Cardiac septum (tissue), 1 donor: ENCODE measurements at places on chromosomes 12 and 14. TPM values are rescaled to one million over a fixed set of nuclear protein-coding genes. Genes with fewer than 3 reads are reported as not detected.

TPH2 gene
- total RNA-seq: not detected

HOXC9 gene
- not detected for total RNA-seq

GPR137C gene
- 1.5 TPM for total RNA-seq

IL22 gene
- not detected for total RNA-seq

PIWIL1 gene
- total RNA-seq: not detected

MYH7 gene
- total RNA-seq: 13,582 TPM

KRT74 gene
- not detected for total RNA-seq

CCDC175 gene
- not detected for total RNA-seq

PAX9 gene
- not detected for total RNA-seq

- DNase-seq: no peak
Observed at GRCh38 chr12:116325336-116325664, 47.8 kb upstream of the MED13L start.

DNA sequence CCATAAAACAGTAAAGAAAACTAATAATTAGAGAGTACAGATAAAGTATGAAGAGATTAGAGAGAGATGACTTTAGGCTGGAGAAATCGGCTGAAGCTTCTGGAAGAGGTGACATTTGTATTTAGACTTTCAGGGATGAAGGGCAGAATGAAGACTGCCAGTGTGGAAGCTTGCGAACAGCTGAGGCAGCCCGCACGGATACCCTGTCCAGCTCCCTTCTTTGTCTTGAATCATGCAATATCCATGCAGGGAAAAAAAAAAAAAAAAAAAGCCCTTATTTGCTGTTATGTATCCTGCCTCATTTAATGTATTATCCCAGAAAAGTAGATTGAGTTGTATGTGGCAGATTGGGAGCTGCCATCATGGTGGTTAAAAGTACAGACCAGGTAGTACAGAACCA is 331.8 kb downstream of the ZFP36L1 start:
- DNase-seq: no peak

DNA sequence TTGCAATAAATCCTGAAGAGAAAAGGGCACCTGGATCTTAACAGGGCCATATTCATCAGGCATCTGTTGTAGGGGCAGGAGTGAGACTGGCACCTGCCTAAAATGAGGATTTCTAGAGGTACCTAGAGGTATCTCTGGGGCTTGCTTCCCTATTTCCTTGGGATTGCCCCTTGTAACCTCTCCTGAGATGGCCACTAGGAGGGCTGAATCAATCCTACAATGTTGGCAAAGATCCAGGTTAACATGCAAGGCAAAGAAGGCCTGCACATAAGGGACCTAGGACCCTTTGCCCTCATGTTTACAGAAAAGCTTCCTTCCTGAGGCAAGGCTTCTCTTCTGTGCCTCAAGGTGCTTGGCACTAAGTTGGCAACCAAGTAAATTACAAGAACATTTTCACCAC is 25.8 kb upstream of the CLEC4E start:
- no peak for DNase-seq

GRCh38 chr12:2256915-2257314 is 204.1 kb downstream of the CACNA1C start:
- DNase-seq: peak; percentile 70

DNA sequence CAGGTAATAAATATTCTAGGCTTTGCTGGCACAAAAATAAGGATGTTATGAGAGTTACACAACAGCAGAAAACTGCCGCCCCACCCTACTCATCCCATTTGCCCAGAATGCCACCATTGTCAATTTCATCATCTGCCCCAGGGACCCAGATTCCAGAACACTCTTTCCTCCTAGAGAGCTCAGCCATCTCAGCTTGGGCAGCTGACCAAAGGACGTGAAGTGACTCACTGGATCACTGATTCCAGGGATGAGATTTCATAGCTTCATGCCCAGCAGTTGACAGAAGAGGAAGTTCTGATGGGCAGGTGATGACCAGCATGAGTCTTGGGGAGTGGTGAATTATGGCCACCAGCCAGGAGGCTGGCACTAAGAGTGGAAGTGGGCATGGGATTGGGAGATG is 450.3 kb downstream of the RMST start:
- DNase-seq: no peak

- DNase-seq: no peak
Observed at GRCh38 chr12:22121224-22121623, 75.2 kb downstream of the CMAS start.

- no peak for DNase-seq
Observed at GRCh38 chr14:32038876-32039275, 38.2 kb upstream of the ARHGAP5 start.

GRCh38 chr12:131683266-131684014 is 27.4 kb upstream of the SFSWAP start:
- DNase-seq: no peak

DNA sequence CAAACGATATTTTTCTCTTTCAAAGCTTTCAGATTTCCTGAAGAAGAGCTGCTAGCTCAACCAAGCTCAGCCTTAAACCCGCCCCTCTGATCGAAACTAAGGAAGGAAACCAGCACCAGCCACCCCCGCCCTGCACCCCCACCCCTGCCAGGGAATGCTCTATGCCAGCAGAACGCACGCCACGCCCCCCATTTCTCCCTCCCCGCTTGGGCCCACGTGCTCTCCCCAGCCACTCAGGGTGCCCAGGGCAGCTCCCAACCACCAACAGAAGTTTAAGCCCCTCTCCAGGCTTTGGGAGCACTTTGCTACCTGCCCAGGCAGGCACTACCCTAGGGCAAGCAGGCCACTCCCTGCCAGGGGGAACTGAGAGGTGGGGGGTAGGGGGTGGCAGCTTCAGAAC is 18.8 kb upstream of the KRT78 start:
- DNase-seq: no peak

- DNase-seq: no peak
Observed at GRCh38 chr14:77364146-77364545, 12.7 kb downstream of the TMED8 start.

GRCh38 chr14:56487090-56487667 is 92.4 kb upstream of the TMEM260 start:
- no peak for DNase-seq

- no peak for DNase-seq
Observed at GRCh38 chr14:72558721-72559120, 335.2 kb downstream of the DPF3 start.

DNA sequence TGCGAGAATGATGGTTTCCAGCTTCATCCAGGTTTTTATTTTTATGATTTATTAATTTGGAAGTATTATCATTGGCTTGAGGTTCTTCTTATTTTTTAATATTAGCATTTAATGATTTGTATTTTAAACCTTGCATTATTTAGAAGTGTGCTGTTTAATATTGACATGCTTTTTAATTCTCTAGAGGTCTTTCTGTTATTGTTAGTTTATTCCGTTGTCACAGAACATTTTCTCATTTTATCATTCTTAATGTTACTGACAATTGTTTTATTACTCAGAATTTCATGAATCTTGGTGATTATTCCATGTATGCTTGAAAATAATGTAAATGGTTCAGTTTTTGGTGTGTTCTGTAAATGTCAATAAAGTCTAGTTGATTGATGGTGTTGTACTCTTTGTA is 463.5 kb upstream of the NOVA1 start:
- no peak for DNase-seq

DNA sequence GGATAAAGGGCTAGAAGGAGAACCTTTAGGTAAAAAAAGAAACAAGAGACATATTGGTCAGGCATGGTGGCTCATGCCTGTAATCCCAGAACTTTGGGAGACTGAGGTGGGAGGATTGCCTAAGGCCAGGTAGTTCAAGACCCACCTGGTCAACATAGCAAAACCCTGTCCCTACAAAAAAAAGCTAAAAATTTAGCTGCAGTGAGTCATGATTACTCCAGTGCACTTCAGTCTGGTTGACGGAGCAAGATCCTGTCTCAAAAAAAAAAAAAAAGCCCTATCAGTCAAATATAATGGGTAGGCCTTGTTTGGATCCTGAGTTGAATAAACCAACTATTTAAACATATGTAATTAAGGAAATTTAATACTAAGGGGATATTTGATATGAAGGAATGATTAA is 54.2 kb downstream of the PPP1R36 start:
- no peak for DNase-seq

DNA sequence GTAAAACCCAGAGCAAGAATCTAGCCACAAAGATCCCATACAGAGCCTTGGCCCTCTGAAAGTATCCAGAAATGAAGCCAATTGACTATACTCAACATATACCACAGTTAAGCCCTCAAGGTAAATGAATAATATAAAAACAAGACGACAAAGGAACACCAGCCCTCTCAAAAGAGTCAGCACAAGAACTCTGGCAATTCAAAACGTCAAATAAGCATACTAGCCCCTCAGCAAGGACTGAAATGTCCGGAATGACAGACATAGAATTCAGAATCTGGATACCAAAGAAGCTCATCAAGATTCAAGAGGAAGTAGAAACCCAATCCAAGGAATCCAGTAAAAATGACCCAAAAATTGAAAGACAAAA is 49.9 kb downstream of the GTF2A1 start:
- no peak for DNase-seq

DNA sequence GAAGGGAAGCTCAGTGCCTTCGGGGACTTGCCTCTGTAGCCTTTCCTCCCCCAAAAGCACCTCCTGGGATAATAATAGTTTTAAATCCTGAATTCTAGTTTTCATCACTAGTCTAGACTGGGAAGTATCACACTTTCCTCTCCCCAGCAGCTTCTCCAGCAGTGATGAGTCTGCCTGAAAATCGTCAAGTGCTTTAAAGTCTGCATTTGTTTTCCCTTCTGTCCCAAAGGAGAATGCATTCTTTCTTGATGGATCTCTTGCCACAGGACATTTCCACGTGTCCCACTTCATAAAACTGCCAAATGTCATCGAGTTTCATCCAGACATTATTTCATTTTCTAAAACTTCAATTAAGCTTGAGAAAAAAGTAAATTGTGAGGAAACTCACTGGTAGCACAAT is 15.0 kb downstream of the CSRP2 start:
- no peak for DNase-seq

- DNase-seq: no peak
Observed at GRCh38 chr14:74882103-74882920, 596 bp downstream of the DLST start.

DNA sequence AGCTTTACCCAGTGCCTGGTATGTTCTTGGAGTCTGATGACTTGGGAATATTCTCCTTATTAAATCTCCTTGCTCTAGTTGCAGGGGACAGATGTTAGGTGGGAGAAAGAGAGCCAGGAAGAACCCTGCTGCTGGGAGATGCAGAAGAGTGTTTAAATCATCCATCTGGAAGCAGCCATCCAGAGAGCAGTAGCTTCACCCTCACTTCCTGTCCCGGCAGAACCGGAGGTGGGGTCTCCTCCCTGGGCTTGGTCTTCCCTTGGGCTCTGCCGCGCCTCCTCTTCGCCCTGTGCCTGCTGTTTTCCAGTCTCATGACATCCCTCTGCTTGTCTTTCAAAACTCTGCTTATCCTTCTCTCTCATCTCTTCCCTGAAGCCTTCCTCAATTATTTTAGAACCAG is 15.5 kb downstream of the B4GALNT3 start:
- no peak for DNase-seq

DNA sequence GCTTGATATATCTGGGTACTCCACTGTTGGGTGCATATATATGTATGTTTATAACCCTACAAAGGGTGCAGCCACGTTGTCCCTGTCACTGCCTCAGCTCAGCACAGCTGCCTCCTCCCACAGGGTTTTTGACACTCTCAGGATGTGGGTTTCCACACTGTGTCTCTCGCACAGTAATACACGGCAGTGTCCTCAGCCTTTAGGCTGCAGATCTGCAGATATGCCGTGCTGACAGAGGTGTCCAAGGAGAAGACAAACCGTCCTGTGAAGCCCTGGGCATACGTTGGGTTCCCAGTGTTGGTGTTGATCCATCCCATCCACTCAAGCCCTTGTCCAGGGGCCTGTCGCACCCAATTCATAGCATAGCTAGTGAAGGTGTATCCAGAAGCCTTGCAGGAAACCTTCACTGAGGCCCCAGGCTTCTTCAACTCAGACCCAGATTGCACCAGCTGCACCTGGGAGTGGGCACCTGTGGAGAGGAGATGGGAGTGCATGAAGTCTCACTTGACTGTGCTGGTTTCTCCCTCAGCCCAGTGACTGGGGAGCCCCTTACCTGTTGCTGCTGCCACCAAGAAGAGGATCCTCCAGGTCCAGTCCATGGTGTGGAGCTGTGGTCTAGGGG is 498.7 kb downstream of the TMEM121 start:
- no peak for DNase-seq

GRCh38 chr12:90473831-90474230 is 481.1 kb downstream of the CCER1 start:
- DNase-seq: no peak

DNA sequence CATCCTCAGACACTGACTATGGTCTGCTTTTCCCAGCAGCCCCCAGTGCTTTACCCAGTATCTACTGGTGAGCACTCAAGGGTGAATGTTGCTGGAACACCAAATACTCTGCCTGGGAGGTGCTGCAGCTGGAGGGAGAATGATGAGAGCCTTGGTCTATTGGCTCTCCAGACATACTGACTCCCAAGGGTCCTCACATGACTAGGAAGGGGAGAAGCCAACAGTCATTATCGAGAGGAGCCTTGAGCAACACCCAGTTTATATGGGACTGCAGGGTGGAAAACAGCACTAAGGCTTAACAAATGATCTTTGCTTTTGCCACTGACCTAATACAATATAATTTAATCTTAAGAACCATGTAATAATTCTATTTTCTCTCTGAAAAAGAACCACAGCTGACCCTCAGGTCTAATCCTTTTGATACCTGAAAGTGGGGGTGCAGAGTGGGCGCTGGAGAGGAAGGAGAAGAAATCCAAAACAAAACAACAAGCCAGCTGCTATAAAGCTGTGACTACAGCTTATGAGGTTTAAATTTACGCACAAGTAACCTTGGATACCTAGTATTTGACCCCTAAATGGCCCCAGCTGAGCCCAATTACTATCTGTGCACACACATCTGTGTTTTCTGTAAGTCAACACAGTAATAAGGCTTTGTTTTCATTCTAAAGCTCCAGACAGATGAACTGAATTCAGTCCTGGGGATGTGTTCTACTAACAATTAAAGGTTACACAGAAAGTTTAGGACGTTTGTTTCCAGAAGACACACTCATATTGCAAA is 107.8 kb upstream of the GRIP1 start:
- no peak for DNase-seq

DNA sequence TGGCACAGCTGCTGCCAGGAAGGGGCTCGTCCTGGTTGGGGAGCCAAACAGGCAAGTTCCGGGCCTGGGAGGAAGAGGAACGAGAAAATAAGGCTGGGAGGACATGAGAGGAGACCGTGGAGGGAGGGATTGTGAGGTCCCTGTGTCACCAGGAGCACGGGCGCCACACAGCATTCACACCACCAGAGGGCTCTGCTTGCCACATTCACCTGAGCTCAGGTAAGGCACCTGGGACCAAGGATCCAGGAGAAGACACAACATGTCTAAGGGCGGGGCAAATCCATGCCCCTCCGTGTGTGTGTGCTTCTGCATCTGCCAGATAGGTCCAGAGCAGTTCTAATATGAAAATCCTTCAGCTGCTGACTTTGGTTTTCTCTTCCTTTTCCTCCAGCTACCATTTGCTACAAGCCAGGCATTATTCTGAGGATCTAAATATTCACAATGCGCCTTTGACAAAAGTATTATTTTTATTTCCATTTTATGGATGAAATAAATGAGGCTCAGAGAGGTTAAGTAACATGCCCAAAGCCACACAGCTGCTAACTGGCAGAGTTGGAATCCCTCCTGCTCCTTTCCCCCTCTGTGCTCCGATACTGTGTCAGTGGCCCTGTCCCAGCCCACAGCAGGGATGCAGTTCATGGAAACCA is 14.6 kb downstream of the RAPGEF3 start:
- no peak for DNase-seq
